ENCODE measurements at places on chromosomes 6 and 20. TPM values are rescaled to one million over a fixed set of nuclear protein-coding genes. Genes with fewer than 3 reads are reported as not detected.

MICAL1 gene
- total RNA-seq, result 23.9 TPM

PRR18 gene
- total RNA-seq, result not detected

PPP1R3D gene
- total RNA-seq, result 2.7 TPM

AIF1 gene
- total RNA-seq, result not detected

ARMH2 gene
- not detected for total RNA-seq

GGTLC1 gene
- not detected for total RNA-seq

TP53TG5 gene
- 0.76 TPM for total RNA-seq

IRF4 gene
- 1.2 TPM for total RNA-seq

KIFC1 gene
- total RNA-seq, result 84.7 TPM

MTFR2 gene
- 13.2 TPM for total RNA-seq

- no peaks in the 10 kb centered on the region for H3K4me1 ChIP-seq
- peaks cover 19% of the 10 kb centered on the region for H3K27me3 ChIP-seq
- no peak overlapping the region for H3K27ac ChIP-seq
- no peaks in the 10 kb centered on the region for H3K36me3 ChIP-seq
- DNase-seq, result no peak
- H3K4me3 ChIP-seq, result no peak overlapping the region
These were observed 240.9 kb downstream of the LRFN2 start for GRCh38 chr6:40346246-40346645.

DNA sequence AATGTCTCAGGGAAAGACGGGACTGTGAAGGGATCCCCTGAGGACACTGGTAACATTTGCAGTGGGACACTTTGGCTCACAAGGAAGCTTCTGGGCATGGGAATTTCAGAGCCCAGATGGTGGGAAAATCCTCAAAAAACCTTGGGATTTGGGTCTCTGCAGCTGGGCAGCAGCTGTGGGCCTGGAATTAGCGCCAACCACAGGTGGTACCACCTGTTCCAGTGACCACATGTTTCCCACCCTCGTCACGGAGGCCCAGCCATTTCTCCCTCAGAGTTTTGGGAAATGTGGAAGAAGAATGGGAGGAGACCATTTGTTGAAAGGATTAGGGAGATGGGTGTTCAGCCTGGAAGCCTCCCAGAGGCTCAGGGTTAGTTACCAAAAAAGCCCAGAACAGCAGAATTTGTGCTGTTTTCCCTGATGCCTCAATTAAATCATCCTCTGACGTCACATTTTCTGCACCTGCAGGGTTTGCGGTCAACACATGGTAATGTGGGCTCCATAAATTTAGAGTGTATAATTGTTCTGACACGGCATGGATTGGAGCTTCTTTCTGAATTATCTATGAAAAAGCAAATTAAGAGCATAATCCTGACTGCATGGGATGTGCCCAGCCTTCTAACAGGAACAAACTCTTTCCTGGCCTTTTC, 34.4 kb downstream of the EDN3 start:
- no peaks in the 10 kb centered on the region for H3K4me1 ChIP-seq
- peaks cover 22% of the 10 kb centered on the region for H3K27me3 ChIP-seq
- H3K36me3 ChIP-seq, result no peaks in the 10 kb centered on the region
- no peak for DNase-seq

DNA sequence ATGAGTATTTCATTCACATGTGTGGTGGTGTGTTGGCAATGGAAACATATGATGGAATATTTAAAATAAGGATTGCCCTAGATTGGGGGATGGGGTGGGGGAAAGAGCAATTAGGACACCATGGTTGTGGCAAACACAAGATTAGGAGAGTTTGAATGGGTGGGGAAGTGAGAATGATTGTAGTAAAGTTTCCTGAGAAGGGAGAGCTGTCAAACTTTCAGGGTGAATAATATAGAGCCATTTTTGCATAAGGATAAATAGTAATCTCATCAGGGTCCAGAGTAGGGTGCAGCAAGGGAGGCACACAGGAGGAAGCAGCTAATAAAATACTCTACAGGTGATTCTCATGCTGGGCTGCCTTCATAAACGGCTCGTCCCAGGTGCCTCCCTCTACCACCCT, 294.9 kb upstream of the MARCKS start:
- no peaks in the 10 kb centered on the region for H3K36me3 ChIP-seq
- H3K27ac ChIP-seq, result no peak overlapping the region
- H3K27me3 ChIP-seq, result no peaks in the 10 kb centered on the region
- H3K4me3 ChIP-seq, result no peak overlapping the region

DNA sequence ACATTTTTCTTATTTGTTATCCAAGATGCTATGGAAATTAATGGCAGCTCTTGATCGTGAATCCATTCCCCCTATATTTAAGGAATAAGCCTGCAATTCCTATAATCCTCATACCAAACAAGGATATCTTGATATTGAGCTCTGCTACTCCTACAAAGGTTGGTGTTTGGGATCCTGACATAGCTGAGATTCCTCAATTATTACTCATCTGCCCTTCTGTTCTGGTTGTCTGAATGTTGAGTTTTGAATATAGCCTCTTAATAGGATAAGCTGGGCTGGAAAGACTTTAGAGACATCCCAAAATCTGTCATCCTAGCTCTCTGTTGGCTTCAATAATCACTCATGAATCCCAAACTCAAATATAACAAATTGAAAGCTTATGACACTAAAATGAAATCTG, 49.9 kb downstream of the CLIC5 start:
- DNase-seq, result no peak
- no peaks in the 10 kb centered on the region for H3K27me3 ChIP-seq
- H3K4me1 ChIP-seq, result no peaks in the 10 kb centered on the region
- H3K4me3 ChIP-seq, result no peak overlapping the region

DNA sequence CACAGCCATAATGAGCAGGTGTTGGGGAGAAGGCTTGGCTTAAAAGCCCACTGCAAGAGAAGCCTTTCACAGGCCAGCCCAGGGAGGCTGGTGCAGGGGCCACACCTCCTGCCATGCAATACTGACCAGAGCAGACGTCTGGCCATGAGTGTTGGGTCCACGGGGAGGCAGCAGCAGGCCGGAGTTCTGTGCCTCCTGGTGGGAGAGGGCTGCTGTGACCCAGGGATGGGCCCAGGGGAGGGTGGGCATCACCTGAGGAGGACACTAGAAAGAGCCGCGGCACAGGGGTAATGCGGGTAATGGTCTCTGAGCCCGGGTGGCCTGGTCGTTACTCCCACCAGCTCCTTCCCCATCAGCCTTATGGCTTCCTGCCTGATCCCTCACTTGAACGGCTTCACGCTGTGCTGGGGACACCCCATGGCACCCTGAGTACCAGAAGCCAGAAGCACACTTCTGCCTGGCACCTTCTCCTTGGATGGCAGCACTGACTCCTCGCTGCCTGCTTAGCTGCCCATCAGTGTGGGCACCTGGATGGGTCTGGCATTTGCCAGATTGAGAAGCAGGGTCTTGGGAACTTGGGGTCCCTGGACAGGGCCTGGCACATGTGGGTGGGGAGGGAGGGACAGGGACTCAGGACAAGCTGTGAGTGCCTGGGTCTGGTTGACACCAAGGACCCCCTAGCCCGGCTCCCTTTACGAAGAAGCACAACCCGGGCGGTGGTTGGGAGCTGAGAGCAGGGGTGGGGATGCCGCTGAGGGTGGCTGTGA, 108.8 kb downstream of the ASXL1 start:
- no peaks in the 10 kb centered on the region for H3K36me3 ChIP-seq
- DNase-seq, result no peak
- no peaks in the 10 kb centered on the region for H3K4me1 ChIP-seq
- no peak overlapping the region for H3K27ac ChIP-seq
- H3K27me3 ChIP-seq, result no peaks in the 10 kb centered on the region

- peaks cover 3% of the 10 kb centered on the region for H3K27me3 ChIP-seq
- no peak within 1 kb of the TSS for H3K27ac ChIP-seq
- no peaks in the 10 kb centered on the region for H3K36me3 ChIP-seq
- no peak within 1 kb of the TSS for H3K4me3 ChIP-seq
- no peaks in the 10 kb centered on the region for H3K4me1 ChIP-seq
These were observed at the start of gene CST7 for GRCh38 chr20:24948939-24949679. Gene CST7 (plus strand): TSS chr20:24949269. CDS start chr20:24949506, 237 bp downstream.

DNA sequence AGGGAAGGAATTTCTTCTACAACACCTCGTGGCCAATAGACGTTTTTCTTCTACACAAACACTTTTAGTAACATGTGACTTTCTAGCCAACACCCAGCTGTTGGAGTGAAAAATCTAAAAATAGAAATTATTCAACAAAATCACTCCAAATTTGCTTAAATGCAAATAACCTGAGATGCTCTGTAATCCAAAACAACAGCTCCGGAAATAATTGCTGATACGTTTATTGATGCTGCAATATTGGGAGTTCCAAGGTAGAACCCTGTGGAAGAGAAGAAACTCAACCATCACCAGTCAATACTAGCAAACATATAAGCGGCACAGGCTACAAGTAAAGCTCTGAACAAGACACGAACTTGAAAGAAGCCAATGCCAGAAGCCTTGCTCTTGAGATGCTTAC, 230.6 kb downstream of the ALDH8A1 start:
- H3K36me3 ChIP-seq, result no peaks in the 10 kb centered on the region
- H3K27ac ChIP-seq, result no peak overlapping the region
- H3K4me1 ChIP-seq, result no peaks in the 10 kb centered on the region
- no peak overlapping the region for H3K4me3 ChIP-seq

DNA sequence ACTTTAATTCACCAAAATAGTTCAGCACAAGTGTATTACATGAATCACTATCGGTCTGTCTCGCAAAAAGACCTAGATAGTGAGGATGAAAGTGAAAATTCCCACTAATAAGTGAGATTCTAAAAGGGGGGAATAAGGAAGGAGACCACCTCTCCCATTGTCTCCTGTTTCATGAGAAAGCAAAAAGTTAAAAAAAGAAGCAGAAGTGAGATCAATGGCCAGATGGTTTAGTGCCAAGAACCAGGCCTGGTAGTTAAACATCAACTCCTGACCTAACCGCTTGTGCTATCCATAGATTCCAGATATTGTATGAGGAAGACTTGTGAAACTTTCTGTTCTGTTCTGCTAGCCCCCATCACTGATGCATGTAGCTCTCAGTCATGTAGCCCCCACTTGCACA, 293.0 kb downstream of the RNGTT start:
- no peak for DNase-seq
- no peak overlapping the region for H3K4me3 ChIP-seq
- no peaks in the 10 kb centered on the region for H3K4me1 ChIP-seq
- H3K36me3 ChIP-seq, result peaks cover 7% of the 10 kb centered on the region
- no peak overlapping the region for H3K27ac ChIP-seq
- H3K27me3 ChIP-seq, result no peaks in the 10 kb centered on the region

- H3K36me3 ChIP-seq, result no peaks in the 10 kb centered on the region
- no peak overlapping the region for H3K27ac ChIP-seq
- H3K27me3 ChIP-seq, result peaks cover 9% of the 10 kb centered on the region
- no peak overlapping the region for H3K4me3 ChIP-seq
- no peaks in the 10 kb centered on the region for H3K4me1 ChIP-seq
These were observed 45.3 kb upstream of the CNR1 start for GRCh38 chr6:88211446-88211845.

DNA sequence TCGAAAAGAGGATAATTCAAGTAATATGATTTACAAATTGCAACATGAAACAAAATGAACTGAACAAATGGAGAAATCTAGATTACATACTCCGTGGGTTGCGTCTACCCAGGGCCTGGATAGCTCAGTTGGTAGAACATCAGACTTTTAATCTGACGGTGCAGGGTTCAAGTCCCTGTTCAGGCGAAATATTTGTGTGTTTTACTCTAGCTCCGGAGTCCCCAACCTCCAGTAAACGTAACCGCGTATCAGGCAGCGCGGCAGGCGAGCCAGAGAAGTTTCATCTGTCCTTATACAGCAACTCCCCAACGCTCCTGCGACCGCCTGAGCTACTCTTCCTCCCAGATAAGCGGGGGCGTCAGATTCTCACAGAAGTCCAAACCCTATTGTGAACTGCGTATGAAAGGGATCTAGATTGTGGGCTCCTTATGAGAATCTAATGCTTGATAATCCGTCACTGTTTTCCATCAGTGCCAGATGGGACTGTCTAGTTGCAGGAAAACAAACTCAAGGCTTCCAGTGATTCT, 176.1 kb downstream of the TRIM27 start:
- no peaks in the 10 kb centered on the region for H3K36me3 ChIP-seq
- H3K4me3 ChIP-seq, result 0 out of 2 replicates have a peak overlapping the region, but pooled peaks have one; percentile 4
- H3K27me3 ChIP-seq, result no peaks in the 10 kb centered on the region
- peaks cover 6% of the 10 kb centered on the region for H3K4me1 ChIP-seq
- H3K27ac ChIP-seq, result peak overlapping the region; percentile 0

GRCh38 chr6:24838994-24839393, 40.3 kb upstream of the ARMH2 start:
- H3K27me3 ChIP-seq, result 0 out of 2 replicates have a peak, but pooled peaks cover 5% of the 10 kb centered on the region
- H3K4me3 ChIP-seq, result no peak overlapping the region
- DNase-seq, result no peak
- no peaks in the 10 kb centered on the region for H3K4me1 ChIP-seq
- H3K36me3 ChIP-seq, result no peaks in the 10 kb centered on the region

- H3K4me3 ChIP-seq, result no peak overlapping the region
- no peak overlapping the region for H3K27ac ChIP-seq
- H3K36me3 ChIP-seq, result no peaks in the 10 kb centered on the region
- no peaks in the 10 kb centered on the region for H3K27me3 ChIP-seq
- no peak for DNase-seq
These were observed 715.6 kb downstream of the QKI start for GRCh38 chr6:164130151-164130550.

DNA sequence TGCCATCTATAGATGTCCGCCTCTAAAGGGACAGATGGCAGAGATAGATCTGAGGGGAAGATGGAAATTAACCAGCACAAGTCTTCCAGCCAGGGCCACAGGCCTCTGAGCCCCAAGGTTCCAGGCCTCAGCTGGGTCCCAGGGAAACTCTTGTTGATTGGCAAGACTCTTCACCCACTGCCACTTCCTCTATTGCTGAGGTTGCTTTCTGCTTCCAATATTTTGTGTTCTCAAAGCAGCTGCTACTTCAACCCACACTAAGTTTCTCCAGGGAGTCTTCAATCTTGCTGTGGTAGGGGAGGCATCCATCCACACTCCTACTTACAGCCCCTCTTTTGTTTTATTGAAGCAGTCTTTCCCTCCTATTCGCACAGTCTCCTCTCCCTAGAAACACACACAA, 36.4 kb upstream of the SASH1 start:
- H3K36me3 ChIP-seq, result no peaks in the 10 kb centered on the region
- H3K4me1 ChIP-seq, result no peaks in the 10 kb centered on the region
- no peak overlapping the region for H3K27ac ChIP-seq
- H3K27me3 ChIP-seq, result no peaks in the 10 kb centered on the region
- DNase-seq, result no peak
